ENCODE measurements at places on chromosomes 2 and 18.

DNA sequence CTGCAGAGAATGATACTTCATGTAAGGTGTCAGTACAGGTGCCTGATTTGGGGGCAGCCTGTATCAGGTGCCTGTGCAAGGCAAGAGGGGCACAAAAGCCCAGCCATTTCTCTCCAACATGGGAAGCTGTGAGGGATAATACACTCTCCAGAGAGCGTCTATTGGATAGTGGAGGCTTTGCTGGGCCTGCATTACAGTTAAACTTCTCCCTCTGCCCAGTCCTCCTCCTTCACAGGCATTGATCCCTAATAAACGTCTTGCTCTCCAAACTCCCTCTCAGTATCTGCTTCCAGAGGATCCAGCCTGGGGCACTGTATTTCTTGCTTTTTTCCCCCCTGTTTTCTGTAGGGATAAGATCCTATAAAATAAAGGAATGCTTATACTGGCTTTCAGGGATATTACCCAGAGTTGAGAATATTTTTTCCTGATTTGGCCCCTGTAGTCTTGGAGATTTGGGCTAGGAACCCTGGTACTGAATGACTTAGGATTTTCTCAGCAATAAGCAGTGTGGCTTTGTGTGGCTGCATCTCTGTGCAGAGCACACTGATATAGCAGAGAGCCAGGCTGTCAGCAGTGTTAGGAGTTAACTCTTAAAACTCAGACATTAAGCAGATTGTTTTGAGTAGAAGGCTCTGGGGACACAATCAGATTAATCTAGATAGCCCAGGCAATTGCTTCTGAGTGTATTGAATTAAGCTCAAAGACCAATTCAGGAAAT is 330.6 kb downstream of the CYRIA start:
- no peak for DNase-seq

DNA sequence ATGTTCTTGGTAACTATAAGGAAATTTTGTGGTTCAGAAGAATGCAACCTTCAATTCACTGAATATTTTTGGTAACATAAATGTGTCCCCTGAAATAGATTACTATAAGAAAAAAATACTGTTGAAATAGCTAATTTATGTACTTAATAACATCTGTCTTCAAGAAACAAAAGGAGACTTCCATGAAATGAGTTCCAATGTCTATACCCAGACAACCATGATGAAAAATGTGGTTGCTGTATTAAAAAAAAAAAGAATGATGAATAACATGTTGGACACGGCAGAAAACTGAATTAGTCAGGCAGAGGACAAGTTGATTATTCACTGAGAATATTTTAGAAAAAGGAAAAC is 98.5 kb downstream of the TACR1 start:
- DNase-seq = no peak

DNA sequence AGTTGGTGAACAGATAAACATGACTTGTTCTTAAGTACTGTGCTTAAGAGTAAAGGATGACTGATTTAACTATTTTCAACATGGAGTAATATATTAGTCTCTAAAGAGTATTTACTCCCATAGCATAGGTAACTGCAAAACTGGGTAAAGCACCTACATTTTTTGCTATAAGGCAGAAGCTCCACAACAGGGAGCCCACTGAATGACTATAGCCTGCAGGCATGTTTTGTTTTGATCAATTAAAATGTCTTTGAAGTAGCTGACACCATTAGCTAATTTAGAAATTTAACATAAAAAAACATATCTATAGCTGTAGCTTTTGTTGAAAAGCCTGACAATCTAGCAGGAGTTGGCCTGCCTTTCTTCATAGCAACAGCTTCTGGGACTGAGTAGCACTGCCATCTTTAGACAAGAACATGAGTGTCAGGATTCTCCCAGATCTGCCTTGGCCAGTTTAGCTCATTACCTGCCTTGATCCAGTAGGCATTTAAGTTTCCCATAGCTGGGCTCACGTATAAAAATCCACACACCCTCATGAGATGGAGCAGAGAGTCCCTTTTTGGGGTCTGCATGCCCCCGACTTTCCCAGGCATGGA is 1935.1 kb upstream of the PIK3C3 start:
- DNase-seq = no peak

- DNase-seq = no peak
These were observed 40.4 kb upstream of the SMAD2 start for GRCh38 chr18:47970664-47971531.

- no peak for DNase-seq
These were observed 10.2 kb downstream of the NAGK start for GRCh38 chr2:71078624-71079023.

DNA sequence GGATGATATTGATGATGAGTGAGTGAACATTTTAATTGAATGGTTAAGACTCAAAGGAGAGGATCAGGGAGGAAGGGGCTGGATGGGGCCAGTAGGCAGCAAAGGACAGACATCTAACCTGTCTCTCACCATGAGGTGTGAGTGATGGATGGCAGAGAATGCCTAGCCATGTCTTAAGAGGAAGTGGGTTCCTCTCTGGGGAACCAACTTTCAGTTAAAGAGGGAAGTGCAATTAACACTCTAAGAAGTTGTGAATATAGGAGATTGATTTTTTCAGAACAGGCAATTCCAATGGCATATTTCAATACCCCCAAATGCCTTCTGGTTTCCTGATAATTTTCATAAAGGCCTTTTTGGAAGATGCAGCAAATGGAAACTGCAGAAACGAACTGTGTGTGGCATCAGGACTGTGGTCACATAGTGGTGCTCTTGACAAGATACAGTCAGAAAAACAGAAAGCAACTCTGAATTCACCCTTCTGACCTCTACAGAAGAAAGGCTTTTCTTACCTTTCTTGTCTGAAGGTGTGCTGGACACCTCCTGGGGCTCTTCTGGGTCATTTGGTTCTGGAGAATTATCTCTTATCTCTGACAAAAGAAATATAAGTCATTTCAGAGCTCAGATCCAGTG is 10.2 kb downstream of the SP110 start:
- DNase-seq = no peak

- peak; percentile 41 for DNase-seq
These were observed 644 bp downstream of the PTGR3 start for GRCh38 chr18:75208155-75208835.

GRCh38 chr2:213121690-213122089 is 29.7 kb downstream of the IKZF2 start:
- no peak for DNase-seq

DNA sequence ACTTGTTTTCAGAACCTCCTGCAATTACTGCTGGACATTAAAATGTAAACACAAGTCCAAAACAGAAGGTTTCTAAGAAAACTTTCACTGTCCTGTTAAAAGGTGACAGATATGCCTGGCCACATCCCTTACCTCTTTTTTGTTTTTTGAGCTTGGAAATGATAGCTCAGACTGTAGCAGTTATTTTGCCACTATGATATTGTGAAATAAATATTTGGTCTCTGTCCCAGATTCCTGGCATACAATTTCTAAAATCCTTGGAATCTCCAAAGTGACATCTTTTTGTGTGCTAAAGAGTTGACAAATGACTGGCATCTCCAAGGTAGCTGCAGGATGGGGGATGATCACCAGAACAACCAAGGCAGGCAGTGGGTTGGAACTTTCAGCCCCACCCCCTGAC is 16.8 kb downstream of the TPGS2 start:
- no peak for DNase-seq

- DNase-seq = no peak
These were observed 33.6 kb upstream of the CELF4 start for GRCh38 chr18:37598966-37599896.

DNA sequence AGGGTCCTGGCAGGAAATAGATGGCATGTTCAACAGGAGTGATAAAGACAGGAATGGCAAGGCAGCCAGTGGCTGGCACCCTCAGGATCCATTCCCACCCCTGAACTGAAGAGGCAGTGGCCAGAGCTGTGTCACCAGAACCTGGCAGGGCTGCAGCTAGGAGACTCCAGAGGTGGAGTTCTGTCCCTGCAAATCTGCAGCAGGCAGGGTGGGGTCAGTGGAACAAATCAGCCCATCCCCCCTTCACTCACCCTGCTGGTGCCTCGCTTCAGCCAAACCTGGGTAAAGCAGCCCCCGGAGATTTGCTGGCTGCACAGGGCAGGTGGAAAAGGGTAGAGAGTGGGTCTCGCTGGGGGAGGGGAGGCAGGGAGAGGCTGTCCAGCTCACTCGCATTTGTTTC is 12.7 kb downstream of the INPP5D start:
- DNase-seq = no peak

DNA sequence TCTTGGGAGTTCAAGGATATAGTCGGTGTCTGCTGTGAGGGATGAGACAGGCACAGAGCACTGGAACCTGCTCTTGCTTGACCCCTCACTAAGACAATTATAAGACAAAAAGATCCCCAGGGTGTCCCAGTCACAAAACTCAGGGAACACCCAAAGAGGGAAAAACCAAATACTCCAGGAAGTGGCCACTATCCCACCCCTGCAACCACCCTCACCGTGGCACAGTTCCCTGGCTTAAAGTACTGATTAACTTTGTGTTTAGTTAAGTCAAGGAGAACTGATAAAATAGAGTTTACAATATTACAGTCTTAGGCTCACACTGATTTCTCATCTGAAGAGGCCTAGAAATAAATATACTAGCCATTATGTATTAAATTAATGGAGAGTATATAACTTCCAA is 13.5 kb downstream of the IL36B start:
- no peak for DNase-seq

DNA sequence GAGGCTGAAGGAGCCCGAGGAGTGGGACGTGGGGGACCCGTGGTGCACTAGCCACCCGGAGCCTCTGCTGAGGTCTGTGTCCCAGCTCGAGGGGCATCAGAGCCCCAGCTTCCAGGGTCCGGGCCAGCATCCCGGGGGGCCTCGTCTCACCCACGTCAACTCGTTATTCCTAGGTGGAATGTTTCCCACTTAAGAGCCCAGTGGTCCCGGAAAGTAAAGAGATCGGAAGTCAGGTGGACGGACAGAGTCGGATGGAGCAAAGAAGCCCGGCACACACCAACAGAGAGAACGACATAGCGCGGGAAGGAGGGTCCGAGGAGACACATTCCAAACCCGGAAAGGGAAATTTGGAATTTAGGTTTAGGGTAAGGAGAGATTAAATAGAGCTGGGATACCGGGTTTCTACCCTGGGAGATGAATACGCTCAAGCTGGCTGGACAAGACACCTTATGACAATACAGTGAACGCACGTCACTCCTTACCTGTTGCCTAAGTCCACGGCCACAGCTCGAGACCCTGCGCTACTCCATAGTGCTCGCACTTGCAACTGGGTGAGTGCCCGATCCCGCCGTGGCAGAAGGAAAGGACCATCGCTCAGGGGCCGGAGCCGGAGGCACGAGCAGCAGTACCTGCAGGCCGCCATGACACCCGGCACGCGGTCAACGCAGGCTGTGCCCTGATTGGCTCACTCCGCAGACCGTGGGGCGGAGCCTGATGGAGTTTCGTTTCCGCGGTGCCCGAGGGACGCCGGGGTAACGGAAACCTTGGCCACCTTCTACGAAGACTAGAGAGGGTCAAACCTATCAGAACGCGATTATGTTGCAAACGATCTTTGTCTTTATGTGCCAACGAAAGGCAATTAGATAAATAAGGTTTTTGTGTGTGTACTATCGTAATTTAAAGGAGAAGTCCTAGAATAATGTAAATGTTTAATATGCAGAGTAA is at the start of gene PNPT1:
PNPT1 (minus strand) TSS at position 664 of the 945 bp plus-strand sequence; CDS start at position 643, 21 bp downstream.
- peak; percentile 94 for DNase-seq

DNA sequence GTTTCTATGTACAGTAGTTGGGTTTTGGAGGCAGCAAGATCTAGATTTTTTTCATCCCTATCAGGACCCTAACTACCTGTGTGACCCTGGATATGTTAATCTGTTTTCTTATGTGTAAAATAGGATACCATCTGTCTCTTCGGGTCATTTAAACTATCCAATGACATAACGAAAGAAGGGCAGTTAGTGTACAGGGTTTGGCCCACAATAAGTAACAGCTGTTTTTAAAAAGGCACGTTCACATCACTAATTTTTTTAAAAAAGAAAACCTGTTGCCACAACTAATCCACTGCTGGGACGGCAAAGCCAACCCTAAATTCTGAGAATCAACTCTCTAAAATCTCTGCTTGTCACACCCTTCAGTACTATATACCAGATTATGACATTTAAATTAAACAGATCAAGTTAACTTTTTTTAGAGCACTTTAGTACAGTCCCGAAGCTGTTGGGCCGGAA is 869 bp downstream of the USP40 start:
- DNase-seq = no peak

DNA sequence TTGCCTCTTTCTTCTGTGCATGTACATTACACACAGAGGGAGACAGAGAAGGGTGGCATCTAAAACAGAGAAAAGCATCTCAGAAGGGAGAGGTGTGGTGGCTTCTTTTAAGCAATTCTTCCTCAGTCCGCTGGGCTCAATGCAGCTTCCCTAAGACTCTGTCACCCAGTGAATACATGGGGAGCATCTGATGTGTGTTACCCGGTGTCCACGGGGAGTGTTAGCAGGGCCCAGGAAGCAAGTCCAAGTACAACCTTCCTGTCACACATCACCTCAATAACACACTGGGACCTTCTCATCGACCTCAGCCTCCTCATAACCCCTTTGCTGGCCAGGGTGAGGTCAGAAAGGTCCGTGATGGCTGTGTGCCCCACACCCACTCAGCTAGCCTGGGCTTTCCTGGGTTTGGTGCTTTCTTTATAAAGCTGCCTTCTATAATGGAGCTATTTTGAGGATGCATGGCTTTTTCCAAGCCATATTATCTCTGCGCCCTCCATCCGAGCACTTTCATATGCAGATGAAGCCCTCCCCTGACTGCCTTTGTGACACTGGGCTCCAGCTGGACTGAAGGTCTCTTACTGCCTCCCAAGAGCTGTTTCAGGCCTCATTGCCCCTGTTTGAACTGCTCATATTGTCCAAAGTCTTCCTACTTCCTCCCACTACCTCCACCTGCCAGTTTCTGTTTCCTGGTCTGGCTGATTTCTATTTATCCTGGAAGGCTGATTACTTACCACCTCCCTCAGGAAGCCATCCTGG is 21.4 kb downstream of the TNFRSF11A start:
- DNase-seq = no peak

DNA sequence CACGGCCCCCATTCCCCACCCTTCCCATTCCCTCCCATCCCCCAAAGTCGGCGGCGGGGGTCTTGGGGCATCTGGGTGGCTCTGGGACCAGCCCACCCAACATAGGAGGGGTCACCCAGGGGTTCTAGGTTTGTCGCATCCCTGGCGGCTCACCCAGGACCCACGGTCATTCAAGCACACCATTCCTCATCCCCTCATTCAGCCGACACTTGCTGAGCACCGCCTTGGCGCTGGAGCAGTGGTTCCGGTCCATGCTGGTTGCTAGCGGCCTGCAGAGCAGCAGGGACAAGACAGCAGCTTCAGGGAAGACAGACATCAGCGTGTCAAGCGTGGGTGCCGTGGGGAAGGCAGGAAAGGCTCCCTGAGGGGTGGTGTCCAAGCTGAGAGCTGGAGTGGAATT is 50.5 kb upstream of the OTOS start:
- DNase-seq = no peak

GRCh38 chr2:32798829-32799228 is 147.9 kb upstream of the LTBP1 start:
- no peak for DNase-seq

Measured in stimulated activated CD4-positive, alpha-beta T cell treated with anti-CD3 and anti-CD28 coated beads, Interleukin-1b, Interleukin-23, amount 100 ng/mL, for 48 hours (primary cell).